ENCODE measurements at places on chromosomes 2 and 18. TPM values are rescaled to one million over a fixed set of nuclear protein-coding genes. Genes with fewer than 3 reads are reported as not detected.

MRPS9 gene
- total RNA-seq, result 16.0 TPM

EPG5 gene
- total RNA-seq, result 29.5 TPM

APCDD1 gene
- 110 TPM for total RNA-seq

NDUFB3 gene
- 38.8 TPM for total RNA-seq

ONECUT2 gene
- total RNA-seq, result not detected

UGGT1 gene
- total RNA-seq, result 40.5 TPM

VWA3B gene
- total RNA-seq, result not detected

DSG4 gene
- total RNA-seq, result not detected

ZNF407 gene
- total RNA-seq, result 15.5 TPM

SIX3 gene
- not detected for total RNA-seq

LRRTM4 gene
- 0.98 TPM for total RNA-seq
